ENCODE measurements at places on chromosomes 7 and 10. TPM values are rescaled to one million over a fixed set of nuclear protein-coding genes. Genes with fewer than 3 reads are reported as not detected.

Gene TMEM140
- 23.1 TPM for total RNA-seq

Gene MYH16
- not detected for total RNA-seq

Gene SORBS1
- 200 TPM for total RNA-seq

Gene GBX1
- total RNA-seq: not detected

Gene KCNIP2
- total RNA-seq: 20.6 TPM

All from breast epithelium (tissue), 4 donors.